NCI-H1694 (cell line): ENCODE measurements at places on chromosomes 3 and 15.

DNA sequence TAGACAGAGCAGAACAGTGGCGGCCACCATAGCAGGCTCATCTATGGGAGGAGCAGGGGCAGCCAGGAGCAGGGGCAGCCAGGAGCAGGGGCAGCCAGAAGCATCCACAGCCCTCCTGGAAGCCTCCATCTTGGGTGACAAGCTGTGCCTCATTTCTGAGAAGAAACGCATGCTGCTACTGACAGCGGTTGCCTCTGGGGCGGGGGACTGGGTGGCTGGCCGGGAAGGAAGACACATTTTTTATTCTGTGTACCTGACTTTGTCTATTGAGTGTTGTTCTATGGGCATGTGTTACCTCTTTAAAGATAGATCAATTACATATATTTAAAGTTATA lies 71.5 kb upstream of the KLF13 start:
- DNase-seq: no peak

- no peak for DNase-seq
Measured at GRCh38 chr3:7843441-7843840, 658.2 kb upstream of the LMCD1 start.

DNA sequence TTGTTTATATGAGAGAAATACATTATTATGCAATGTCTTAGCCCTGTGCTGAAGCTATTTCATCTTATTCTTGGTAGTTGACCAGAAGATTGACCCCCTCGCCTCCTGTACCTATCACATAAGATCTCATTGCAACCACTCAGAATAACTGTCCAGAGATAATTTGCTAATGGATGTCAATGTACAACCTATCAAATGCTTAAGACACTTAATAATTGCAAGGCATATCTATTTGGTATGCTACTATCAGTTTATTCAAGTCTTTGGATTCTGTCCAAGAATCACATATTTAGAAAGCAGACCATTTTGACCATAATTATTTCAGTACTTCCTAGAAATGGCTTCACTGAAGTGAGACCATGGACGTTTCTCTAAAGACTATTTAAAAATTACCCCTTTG lies 241.6 kb downstream of the GAP43 start:
- no peak for DNase-seq

DNA sequence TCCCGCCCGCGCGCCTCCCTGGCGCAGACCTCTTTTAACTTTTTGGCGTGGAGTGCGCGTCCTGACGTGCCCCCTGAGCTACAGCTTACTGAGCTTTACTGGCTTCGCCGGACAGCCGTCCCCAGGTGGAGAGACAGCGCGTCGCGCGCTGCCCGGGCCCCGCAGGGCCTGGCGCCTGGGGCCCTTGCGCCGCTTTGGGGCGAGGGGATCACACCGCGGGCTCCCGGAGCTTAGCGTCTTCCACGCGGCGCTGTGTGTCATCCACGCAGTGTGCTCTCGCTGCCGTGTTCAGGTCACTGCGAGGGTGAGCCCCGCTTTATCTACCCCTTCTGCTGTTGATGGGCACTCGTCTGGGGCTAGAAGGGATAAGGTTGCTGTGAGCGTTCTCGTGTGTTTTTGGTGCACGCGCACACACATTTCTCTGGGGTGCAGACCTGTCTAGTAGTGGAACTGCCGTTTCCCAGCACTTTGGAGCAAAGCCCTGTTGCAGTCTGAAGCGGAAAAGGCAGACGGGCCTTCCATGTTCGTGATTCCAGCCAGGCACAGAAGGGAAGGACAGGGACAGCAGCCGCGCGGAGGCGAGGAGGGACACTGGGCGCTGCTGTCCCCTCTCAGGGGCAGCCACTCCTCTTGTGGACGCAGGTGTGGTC lies 33.1 kb upstream of the ALDH1L1 start:
- no peak for DNase-seq

- DNase-seq: peak; percentile 67
Measured at GRCh38 chr3:38573556-38573955, 75.9 kb downstream of the SCN5A start.

DNA sequence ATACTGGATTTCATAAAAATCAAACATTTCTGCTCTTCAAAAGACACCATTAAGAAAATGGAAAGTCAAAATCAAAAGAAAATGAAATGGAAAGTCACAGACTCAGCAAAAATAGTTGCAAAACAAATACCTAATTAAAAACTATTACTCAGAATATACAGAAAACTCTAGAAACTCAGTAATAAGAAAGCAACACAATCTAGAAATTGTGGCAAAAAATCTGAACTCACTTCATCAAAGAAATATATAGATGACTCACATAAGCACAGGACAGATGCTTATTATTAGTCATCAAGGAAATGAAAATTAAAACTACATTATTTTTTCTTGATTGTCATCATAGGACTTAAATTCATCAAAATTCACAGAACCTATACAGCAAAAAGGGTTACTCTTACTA lies 430.0 kb downstream of the SHQ1 start:
- no peak for DNase-seq

- no peak for DNase-seq
Measured at GRCh38 chr15:90979582-90979981, 14.8 kb downstream of the PRC1 start.

GRCh38 chr15:29812384-29812694 lies 9.9 kb downstream of the TJP1 start:
- DNase-seq: no peak

DNA sequence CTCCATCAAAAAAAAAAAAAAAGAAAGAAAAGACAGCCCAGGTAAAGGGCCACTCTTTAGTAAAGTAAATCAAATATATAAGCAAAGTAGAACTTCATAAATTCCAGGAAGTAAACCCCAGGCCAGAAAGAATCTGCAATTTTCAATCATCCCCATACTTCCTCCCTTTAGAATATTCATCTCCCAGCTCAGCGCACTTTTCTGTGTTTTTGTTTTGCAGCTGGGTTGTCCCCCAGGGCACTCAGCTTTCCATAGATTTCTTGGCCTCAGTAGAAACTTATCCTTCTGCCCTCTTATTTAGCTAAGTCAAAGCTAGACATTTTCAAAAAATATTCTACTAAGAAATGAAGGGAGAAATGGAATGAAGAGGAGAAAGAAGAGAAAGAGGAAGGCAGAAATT lies 24.0 kb upstream of the SPRED1 start:
- no peak for DNase-seq

GRCh38 chr3:49906073-49906743 lies 2.5 kb upstream of the MST1R start:
- peak; percentile 10 for DNase-seq

GRCh38 chr15:79673416-79674123 lies 223.2 kb downstream of the MTHFS start:
- no peak for DNase-seq

GRCh38 chr3:58464866-58465265 lies 27.0 kb upstream of the KCTD6 start:
- no peak for DNase-seq

DNA sequence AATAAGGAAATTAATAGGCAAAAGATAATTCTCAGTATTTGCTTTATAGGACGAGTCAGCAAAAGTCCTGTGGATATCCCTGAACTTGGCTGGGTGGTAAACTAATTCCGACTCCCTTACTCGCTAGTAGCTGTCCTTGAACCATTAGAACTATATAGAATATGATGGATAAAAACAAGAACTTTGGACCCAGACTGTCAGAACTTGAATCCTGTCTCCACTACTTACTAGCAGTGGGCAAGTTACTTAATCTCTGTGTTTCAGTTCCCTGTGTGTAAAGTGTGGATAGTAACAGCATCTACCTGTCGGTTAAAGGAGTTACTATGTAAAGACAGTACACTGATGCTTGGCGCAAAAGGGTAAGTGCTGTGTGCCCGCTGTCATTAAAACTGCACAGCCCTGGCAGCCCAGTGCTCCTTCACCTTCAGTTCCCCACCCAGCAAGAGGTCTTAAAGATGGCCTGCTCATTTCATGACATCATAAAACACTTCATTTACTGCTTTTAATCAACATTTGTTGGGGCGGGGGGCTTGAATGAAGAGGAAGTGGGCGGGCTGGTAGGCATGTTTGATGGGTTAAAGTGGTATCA lies 7.3 kb downstream of the TPM1 start:
- DNase-seq: no peak

- no peak for DNase-seq
Measured at GRCh38 chr3:65371053-65371452, 667.7 kb downstream of the MAGI1 start.

GRCh38 chr15:39665629-39666250 lies 84.9 kb downstream of the THBS1 start:
- no peak for DNase-seq

DNA sequence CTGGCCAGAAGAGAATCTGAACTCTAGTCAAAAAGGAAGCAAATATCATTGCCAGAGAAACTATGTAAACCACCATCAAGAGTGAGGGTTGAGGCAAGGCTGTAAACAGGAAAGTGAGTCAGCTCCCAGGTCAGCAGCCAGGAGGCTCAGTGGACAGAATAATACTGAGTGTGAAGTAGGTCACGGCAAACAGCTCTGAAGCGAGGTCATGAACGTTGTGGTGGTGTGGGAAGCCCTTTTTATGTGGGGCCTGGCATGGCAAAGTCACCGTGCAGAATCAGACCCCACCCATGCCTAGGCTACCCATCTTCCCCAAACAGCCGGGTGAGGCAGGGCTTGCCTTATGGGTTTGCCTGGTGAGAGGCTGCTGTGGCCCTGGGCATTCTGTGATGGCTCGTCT lies 43.9 kb downstream of the THBS1 start:
- no peak for DNase-seq

GRCh38 chr3:129727707-129728106 lies 121.2 kb upstream of the PLXND1 start:
- no peak for DNase-seq

GRCh38 chr3:146781059-146781458 lies 175.9 kb upstream of the PLSCR5 start:
- DNase-seq: no peak

DNA sequence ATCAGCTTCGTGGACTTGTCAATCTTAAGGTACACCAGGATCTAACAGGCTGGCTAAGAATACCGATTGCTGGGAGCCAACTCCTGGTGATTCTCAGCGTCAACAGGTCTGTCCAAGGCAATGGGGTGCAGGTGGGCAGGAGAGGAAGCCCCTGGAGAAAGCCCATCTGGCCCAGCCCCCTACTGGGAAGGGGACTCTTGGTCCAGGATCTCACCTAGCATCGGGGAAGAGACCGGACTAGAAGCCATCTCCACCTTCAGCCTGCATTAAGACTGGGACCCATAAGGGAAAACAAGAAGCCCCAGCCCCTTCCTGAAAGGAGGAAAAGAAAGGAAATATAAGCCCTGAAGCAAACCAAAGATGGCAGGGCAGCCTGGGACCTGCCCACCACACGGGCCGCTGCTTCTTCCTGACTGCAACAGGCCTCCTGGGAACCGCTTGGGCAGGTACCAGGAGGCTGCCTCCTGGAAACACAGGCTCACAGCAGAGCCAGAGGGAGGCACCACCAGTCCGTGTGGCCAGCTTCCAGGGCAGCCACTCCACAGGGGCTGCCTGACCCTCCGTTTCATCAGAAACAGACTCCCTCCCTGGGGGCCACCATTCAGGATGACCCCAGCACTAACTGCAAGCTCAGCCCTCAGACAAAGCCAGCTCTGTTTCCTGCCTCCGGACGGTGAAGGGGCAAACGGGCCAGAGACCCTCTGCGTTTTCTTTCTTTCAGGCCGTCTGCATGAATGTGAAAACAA lies 100.2 kb downstream of the LRIG1 start:
- DNase-seq: no peak

DNA sequence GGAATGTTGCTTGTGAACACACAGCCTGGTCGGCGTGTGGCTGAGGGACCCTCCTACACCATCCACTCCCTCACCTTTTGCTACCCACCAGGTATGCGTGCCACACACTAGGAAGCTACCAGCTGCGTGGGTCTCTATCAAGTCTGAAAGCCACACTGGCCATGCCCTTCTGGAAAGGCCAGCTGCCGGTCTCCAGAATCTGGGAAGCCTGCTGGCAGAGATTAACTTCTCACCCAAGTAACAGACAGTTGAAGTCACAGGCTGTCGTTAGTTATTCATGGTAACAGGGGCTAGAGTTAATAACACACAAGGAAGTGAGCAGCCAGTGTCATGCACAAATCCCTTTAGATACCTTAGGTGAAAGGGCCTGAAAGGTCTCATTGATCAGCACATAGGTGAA lies 48.1 kb downstream of the SUSD5 start:
- DNase-seq: no peak

- DNase-seq: no peak
Measured at GRCh38 chr15:31025996-31026395, 34.6 kb upstream of the MTMR10 start.

DNA sequence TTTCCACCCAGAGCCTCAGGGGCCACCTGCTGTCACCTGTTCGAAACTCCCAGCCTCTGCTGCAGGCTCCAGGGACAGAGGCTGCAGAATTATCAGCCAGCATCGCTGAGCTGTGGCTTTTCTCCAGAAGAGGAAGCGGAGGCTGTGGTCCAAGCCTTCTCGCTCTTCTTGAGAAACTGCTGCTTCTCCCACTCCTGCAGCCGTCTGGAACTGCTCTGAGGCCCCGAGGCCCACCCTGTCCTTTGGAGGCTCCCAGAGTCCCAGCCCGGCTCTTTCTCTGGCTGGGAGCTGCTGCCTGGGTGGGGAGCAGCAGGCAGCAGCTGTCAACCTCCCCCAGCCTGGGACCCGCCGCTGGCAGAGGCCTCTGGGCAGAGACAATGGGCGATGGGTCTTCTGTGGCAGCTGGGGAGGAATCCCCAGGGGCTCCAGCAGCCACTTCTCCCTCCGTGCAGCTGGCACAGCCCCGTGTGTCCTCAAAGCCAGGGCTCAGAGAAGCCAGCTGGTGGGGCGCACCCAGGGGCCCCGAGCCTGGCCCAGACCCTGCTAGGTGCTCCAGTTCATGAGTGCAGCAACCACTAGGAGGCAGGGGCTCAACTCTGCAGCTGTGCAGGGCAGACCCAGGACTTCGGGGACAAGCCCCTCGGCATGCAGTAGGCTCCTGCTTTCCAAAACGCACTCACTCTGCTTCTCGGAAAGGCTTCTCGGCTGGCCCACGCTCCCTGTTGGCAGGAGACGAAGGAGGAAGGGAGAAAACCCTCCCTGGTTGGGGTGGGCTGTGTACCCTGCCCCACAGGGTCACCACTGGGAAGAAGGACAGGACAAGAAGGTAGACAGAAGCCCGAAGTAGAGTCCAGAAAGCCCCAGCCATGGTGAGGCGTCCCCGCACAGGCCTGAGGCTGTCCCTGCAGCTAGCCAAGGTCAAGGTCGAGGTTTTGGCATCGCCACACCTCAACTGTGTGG lies 49.9 kb upstream of the FURIN start:
- DNase-seq: peak; percentile 90

- DNase-seq: no peak
Measured at GRCh38 chr3:119122350-119122749, 23.6 kb upstream of the TEX55 start.
